Activated T-cell treated with anti-CD3 and anti-CD28 coated beads, Interleukin-2, amount 50 U/mL, for 48 hours (primary cell): ENCODE measurements at places on chromosomes 3 and 15.

DNA sequence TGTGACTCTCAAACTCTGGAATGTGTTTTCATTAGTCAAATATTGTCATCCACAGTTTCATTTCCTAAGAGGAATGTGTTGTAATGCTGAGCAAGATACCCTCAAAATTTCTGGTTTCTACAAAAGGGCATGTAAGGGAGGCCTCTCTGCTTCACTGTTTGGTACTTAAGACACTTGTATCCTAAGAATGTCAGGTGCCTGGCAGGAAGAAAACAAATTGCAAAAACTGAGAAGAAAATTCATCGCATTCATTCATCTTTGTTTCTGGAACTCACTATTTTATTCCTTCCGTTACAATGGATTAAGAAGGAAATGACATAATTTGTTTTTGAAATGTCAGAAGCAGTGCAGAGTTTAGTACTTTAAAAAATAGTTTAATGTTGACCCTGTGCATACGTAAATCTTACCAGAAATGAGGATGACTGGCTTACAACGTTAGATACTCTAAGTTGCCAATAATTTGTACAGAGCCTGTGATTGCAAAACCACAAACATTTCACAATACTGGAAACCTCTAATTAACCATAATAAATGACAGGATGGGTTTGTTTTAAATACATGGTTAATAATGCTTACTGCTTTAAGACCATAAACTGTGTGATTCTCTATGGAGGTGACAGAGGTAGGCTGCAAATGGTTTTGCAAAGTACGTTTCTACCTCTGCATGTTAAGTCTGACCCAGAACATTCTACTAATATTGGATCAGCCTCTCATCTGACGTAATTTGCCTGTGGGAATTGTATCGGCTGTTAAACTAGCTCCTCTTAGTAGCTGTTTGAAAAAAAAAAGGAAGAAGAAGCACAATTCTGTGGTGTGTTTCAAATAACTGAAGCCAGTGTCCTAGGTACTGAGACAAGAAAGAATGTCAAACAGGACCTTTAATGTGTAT is 477.8 kb downstream of the RBMS3 start:
- DNase-seq, result no peak

- no peak for DNase-seq
These were observed 73.1 kb upstream of the TNFSF10 start for GRCh38 chr3:172596394-172596706.

DNA sequence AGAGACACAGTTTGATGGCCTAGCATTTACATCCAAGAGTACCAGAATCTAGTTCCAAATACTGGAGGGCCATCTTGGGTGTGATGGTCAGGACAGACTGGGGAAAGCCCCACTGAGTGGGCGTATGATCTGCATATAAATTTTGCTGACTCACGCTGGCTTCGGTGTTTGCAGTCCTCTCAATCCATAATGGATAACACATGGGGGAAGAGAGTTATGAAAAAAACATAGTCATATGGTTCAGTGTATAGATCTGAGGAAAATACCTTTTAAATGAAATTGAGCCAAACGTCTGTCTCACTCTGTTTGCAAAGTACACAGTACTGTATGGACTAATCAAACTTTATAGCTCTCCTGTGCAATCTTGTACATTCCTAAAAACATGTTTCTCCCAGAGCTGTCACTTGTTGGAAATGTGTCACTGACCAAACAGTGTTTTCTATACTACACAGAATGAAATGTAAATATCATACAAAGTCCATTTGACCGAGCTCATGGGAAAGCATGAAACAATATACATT is 125.3 kb upstream of the THBS1 start:
- DNase-seq, result no peak

- DNase-seq, result no peak
These were observed 657.2 kb downstream of the FHIT start for GRCh38 chr3:60594025-60594424.

GRCh38 chr3:141828890-141829289 is 47.6 kb upstream of the ATP1B3 start:
- DNase-seq, result no peak

DNA sequence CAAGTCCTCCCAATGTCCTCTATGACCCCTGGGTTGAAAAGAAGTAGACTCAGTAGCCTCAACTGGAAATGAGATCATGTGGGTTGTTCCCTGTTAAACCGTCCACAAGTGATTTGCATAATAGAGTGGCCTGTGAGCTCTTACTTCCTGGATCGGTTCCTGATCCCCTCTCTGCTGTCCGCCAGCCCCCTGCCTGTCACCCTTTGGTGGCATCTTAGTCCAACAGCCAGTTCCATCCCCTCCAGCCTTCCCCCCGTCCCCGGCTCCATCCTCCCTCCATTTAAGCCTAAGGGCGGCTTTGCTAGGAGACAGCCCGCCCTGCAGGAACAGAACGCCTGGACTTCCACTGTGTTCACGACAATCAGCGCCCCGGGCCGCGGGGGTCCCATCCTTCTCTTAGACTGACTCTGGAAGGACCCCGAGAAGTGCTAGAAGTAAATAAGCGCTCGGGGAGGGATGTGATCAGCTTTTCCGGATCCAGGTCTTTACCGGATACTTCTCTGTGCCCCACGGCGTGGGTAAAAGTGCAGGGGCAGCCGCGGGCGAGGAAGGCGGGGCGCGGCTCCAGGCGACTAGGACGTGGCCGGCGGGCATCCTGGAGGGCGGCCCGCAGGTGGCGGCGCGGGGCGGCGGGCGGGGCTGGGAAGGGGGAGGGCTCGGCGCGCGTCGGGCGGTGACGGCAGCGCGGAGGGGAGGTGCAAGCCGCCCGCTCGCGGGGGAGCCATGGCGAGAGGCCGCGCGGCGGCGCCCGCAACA is 51.2 kb upstream of the ULK4 start:
- peak; percentile 82 for DNase-seq

- no peak for DNase-seq
These were observed 3.7 kb upstream of the PLXNB1 start for GRCh38 chr3:48433472-48434118.

GRCh38 chr3:38038447-38038911 is 529 bp upstream of the DLEC1 start:
- DNase-seq, result peak; percentile 56

GRCh38 chr3:186653080-186653707 is 12.6 kb upstream of the HRG start:
- DNase-seq, result no peak

DNA sequence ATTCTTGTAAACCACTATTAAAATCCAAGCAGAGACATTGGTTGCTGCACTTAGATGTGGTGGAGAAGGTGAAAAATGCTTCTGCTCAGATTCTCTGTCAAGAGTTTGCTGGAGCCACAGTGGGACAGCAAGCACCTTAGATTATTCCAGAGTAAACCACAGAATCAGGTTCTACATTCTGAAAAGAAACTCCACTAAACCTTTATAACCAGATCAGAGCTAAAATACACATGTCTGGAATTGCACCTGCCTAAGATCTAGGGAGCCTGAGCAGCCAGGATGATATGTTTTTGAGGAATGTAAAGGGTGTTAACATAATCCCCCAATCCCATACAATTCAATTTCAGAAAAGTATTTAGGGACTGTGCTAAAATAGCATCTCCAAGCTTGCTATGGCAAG is at the start of gene ZPLD1:
TSS of gene ZPLD1 (plus strand) at position 301 of the 400 bp plus-strand sequence. CDS start 3,473 bp downstream, outside the sequence.
- DNase-seq, result no peak

DNA sequence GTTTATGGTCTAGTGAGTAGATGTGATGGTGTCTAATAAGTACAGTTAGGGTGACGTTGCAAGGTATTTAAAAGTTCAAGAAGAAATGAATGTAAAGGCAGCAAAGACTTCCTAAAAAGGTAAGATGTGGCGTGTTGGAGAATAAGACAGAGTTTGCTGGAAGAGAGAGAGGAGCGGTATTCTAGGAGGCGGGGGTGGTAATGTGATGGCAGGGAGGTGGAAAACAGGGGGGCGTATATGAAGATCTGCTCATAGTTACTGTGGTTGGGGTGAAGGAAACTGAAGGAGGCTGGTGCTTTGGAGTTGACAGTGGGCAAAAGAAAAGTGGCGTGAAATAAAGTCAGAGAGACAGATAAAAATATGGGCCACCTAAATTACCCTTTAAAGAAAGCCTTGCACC is 164.9 kb upstream of the LRRN1 start:
- DNase-seq, result no peak

- no peak for DNase-seq
These were observed 32.8 kb downstream of the TKT start for GRCh38 chr3:53223025-53223424.

DNA sequence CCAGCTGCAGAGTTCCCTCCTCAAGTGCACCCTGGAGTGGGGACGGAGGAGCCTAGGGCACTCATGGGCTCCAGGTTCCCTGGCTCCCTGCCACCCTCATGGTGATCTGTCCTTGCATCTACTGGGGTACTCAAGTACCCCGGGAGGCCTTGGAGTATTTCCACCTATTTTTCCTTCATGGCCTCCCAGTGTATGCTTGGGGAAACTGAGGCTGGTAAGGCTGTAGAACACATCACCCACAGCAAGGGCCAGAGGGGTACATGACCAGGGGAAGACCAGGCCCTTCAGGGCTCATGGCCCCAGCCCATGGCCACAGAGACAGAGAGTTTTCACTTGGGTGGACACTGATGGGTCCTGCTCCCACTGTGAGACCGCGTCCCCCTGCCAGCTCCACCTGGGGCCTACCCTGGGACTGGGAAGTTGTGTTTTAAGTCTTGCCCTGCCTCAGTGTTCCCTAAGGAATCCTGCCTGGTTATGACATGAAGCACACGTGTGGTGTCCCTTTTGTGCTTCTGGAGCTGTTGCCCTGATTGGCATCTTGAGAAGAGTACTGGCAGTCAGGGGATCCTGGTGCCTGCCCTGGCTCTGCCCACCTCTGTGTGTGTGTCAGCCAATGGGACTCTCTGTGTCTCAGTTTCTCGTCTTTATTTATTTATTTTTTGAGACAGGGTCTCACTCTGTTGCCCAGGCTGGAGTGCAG is 132.8 kb downstream of the TJP1 start:
- no peak for DNase-seq

DNA sequence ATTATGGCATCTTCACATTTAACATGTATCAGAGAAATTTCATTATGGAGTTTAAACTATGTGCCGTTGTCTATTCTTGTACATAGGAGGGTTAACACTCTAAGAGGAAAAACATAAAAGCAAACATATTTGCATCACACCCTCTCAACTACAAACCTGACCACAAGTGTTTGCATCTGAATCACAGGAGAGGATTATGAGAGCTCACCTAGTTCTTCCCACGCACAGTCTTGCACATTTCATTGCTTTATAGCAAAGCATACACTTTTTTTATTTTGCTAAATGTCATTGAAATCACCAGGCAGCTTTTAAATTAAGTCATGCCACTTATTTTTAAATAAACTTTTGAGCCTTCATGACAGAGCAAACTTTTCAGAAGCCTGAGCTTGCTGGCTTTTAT is 12.5 kb downstream of the TRAT1 start:
- DNase-seq, result no peak

DNA sequence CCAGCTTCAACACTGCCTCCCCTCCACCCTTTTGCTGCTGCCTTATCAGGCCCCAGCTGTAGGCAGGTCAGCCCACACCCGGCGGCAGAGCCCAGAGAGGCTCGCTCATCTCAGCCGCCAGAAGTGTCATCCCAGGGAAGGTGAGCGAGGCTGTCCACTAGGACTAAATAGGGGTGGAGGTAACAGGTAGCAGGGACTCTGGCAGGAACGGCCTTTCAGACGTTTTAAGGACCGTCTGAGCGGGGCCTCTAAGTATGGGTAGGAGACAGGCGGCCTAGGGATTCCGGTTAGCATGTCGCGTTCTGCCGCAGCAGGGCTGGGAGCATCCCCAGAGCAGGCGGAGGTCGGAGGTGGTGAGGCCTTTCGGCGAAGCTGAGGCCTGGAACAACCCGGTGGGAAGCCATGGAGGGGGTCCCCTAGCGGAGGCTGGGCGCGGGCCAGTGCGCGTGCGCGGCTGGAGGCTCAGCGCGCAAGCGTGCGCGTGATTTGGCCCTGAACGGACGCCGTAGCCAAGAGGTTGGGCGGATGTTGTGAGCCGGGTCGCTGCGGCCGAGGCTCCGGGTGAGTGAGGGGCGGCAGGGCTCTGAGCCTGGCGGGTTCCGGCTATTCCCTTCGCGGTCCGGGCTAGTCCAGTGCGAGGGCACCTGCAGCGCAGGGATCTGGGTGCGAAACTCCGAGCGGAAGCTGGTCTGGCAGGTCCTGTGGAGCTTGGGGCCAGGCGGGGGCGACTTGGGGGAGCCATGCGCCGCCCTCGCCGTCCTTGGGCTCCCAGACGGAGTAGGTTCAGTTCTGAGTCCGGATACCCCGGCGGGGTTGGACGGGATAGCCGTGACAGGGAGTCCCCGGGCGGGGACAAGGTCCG is at the start of the genes MST1 and RNF123:
TSS of gene MST1 (minus strand) at position 429 of the 862 bp plus-strand sequence. CDS start 783 bp downstream, outside the sequence.
TSS of gene RNF123 (plus strand) at position 512 of the 862 bp plus-strand sequence. CDS start 1,609 bp downstream, outside the sequence.
- peak; percentile 95 for DNase-seq
